ENCODE measurements at places on chromosomes 5 and 9.

DNA sequence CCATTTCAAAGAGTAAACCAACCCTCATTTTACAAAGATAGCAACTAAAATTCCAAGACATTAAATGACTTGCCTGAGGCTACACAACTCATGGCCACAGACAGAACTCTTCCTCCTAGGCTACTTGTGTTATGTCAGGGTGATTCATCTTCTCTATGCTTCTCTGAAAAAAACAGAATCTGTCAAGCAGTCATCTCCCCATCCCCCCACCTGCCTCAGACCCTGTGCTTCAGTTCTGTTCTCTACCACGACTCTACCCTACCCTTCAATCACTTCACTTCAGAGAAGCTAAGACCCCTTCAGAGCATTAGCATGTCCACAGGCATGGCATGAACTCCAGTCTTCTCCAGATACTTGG is 277.7 kb upstream of the PTGER4 start:
- peak; percentile 32 for DNase-seq

DNA sequence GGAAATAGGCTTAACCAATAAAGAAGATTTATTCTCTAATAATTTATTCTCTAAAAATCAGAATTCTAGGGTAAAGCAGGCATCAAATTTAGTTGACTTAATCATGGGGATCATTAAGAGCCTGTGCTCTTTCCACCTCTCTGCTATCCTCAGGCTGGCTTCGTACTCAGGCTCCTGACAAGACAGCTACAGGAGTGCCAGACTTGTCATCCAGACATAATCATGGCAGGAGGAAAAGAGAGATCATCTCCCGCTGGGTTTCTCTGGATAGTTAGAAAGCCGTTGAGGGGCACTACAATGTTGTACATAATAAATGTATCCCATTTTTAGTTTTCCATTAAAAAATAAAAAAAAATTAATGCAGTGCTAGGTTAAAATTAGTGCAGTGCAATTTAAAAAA is 171.9 kb downstream of the SEC61B start:
- DNase-seq: no peak

DNA sequence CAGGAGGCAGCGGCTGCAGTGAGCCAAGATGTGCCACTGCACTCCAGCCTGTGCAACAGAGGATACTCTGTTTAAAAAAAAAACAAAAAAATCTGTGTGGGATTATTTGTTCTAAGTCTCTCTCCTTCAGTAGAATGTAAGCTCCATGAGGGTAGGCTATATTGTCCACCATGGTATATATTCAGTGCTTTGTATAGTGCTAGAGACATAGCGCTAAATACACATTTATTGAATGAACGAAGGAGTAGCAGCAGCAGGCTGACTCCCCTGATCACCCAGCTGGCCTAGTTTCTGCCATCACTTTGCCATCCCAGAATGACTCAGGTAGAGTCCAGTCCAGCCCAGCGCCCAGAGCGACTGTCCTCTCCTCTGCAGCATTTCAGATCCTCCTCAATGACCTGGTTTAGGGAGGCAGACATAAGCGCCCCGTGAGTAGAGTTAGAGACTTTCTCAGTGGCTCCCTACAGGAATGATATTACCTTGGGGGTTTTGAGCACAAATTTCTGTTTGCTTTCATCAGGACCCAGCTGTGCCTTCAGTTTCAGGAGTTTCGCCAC is 716 bp downstream of the HARS1 start:
- DNase-seq: no peak

- DNase-seq: no peak
Observed at GRCh38 chr5:101653996-101654395, 642.1 kb downstream of the SLCO4C1 start.

DNA sequence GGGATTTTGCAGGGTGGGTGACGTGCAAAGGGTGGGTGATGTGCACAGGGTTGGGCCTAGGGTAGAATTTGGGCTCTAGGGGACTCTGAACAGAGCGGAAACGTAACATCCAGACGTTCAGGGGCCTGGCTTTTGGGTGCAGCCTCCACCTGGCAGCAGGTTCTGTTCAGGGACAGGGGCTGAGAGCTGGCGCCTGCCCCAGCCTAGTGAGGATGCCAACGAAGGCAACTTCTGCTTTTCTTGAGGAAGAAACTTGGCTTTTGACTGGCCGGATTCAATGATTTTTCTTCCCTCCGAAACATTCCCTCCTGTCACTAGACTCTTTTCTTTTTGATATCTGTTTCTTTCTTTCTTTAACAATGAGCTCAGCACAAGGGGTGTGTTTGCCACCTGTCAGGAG is 38.6 kb upstream of the SLC6A19 start:
- DNase-seq: no peak

DNA sequence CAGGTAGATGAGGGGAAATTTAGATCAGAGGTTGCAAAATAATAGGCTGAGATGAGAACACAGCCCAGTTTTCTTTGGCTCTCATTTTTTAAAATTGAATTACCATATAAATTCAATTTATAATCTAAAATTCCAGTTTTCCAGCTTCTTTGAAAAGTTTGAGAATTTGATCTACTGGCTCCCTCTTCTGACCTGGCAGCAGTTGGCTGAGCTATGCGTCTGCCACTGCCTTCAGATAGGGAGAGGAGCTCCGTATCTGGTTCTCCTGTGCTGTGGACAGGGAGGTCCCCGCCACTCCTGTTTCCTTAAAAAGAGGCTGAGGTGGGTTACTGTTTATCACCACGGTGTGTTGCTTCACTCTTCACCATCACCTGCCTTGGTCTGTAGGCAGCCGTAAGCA is 103.7 kb downstream of the ARHGAP26 start:
- DNase-seq: no peak

DNA sequence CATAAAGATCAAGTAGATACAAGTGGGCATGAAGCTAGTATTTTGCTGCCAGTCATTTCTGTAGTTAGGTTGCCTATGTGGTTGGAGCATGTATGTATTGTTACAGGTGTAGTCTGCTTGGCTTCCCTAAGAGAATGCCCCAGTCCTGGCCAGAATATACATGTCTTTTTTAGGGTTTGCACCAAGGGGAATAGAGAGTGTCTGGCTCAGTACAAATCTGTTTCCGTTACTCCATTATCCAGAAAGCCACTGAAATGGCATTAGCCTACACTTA is 23.2 kb downstream of the TGFBR1 start:
- DNase-seq: no peak

GRCh38 chr5:61576556-61576955 is 244.5 kb downstream of the ZSWIM6 start:
- DNase-seq: no peak

GRCh38 chr5:1202026-1202797 is 817 bp downstream of the SLC6A19 start:
- DNase-seq: no peak

DNA sequence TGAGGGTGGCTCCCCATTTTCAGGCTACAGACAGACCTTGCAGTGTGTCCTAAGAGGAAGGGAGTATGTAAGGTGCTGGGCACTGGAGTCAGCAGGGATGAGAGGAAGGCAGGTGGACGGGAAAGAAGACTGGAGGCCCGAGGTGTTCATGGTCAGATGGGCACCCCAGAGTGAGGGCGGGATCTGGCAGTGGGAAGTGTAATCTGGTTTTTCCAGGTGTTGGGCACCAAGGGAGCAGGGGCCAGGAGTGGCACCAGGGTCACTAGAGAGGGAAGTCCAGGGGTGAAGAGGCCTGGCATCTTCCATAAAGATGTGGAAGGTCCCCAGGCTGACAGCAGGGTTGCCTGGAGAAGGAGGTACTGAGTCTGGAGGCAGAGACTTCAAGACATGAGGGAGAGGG is 29.7 kb downstream of the PITX1 start:
- no peak for DNase-seq

DNA sequence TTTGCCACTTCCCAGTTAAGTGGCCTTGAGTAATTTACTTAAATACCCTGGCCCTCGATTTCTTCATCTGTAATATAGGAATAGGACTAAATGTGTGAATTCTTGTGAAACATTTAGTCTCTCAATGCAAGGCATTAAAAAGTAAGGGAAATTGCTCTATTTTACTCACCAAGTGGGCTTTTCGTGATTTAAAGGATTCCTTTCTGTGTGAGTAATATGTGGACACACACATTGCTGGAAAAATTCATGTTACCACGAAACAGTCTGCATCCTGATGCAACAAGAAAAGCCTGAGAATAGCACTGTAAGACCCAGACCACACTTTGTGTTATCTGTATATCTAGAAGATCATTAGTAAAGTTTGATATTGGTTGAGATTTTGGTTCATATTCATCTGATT is 1243.0 kb upstream of the CDH9 start:
- no peak for DNase-seq

GRCh38 chr5:9363449-9363848 is 182.4 kb downstream of the SEMA5A start:
- no peak for DNase-seq

- DNase-seq: no peak
Observed at GRCh38 chr5:7534505-7534904, 138.6 kb downstream of the ADCY2 start.

DNA sequence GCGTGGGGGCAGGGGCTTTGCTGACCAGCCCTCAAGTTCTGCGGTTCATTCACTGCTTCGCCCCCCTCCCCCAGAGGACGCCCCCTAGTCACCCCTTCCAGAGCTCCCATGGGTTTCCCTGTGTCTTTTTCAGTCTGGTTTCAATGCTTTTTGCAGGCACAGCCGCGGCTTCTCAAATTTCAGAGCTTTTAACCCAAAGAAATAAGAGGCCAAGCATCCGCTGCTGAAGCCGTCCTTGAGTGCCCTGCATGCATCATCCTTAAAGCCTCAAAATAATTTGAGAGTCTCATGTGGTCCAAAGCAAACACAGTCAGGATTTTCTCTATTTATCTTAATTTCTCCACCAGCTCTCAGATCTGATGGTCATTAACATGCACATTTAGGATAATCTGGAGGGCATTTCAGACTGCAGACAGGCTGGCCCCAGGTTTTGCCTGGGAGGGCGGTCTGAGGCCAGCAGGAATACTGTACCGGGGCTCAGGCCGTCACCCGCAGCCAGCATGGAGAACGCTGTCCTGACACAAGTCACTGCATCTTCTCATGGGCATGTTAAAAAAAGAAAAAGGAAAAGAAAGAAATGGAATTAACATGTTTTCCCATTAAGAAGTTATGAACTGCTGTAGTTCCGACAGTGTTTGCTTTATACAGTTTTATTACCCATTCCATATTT is 420.8 kb upstream of the IRX4 start:
- DNase-seq: no peak

DNA sequence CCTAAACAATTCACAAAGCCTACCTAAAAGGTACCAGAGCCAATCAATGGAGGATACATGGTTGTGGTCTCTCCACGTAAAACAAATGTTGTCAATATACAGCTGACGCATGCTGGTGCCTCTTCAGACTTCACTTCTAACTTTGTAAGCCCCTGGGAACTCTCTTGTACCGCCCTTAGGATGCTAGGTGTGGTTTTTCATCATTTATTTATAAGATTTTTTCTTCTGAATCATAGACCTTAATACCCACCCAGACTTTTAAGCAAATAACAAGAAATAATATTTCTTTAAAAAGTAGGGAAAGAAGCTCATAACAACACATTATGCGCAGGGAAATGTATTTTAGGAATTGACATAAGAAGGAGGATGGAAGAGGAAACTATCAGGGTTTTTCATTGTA is 33.0 kb downstream of the SSBP2 start:
- DNase-seq: no peak

DNA sequence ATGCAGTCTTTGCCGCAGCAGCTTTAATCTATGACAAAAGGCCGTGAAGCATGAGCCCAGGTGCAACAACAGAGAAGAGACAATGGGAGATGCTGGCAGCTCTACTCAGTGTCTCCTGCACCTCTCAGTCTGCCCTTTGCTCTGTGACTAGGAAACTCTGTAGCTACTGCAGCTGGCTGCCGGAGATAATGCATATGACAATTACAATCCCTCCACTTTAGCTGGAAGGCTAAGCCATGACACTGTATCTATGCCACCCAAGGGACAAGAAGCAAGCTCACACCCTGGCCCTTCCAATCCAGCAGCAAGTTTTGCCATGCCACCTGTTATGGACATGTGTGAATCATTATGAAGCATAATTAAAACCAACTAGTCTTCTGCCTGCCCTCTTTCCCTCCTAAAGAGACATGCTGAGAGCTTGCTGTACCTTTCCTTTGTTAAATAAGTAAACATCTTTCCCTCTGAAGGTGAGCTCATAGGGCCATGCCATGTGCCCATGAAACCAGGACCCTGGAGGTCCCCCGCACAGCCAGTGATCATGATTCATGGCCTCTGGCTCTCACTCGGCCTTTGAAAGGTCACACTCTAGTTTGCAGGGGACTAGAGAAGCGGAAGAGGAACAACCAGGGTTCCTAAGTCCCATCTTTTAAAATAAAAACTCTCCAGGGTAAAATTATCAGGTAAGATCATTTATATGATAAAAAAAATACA is 219.4 kb downstream of the SPOCK1 start:
- no peak for DNase-seq

DNA sequence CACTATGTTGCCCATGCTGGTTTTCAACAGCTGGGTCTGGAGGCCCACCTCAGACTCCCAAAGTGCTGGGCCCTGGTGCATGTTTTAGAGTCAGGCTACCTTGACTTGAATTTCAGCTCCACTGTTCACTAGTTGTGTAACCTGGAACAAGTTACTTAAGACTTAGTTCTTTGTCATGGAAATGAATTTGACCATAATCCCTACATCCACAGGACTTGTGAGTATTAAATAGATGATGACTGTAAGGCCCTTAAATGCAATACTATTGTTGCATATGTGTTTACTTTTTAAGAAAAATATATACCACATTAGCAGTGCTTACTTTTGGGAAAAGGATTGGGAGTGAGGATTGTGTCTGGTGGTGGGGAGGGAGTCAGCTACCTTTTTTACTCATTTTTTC is 16.4 kb downstream of the PAIP2 start:
- no peak for DNase-seq
